ENCODE measurements at places on chromosomes 4 and X.

DNA sequence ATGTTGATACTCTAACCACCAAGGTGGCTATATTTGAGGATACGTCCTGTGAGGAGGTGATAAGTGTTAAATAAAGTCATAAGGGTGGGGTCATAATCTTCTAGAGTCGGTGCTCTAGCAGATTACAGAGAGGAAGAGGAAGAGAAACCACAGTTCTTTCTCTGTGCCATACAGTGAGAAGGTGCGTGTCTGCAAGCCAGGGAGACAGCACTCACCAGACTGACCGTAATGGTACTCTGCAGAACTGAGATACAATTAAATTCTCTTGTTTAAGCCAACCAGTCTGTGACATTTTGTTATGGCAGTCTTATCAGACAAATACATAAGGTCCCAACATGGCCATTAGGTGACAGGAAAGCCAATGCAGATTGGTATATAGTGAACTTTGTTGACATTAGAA is 480.9 kb upstream of the IGFBP7 start:
- no peaks in the 10 kb centered on the region for H3K36me3 ChIP-seq
- no peak overlapping the region for H3K4me3 ChIP-seq
- DNase-seq: no peak
- H3K27ac ChIP-seq: no peak overlapping the region

GRCh38 chrX:40177942-40178715 is 80.4 kb upstream of the BCOR start:
- H3K4me3 ChIP-seq: peak overlapping the region; percentile 79
- peaks cover 30% of the 10 kb centered on the region for H3K4me1 ChIP-seq
- peaks cover 21% of the 10 kb centered on the region for H3K36me3 ChIP-seq
- DNase-seq: peak; percentile 34
- peak overlapping the region; percentile 96 for H3K27ac ChIP-seq
- H3K27me3 ChIP-seq: peaks cover 66% of the 10 kb centered on the region

DNA sequence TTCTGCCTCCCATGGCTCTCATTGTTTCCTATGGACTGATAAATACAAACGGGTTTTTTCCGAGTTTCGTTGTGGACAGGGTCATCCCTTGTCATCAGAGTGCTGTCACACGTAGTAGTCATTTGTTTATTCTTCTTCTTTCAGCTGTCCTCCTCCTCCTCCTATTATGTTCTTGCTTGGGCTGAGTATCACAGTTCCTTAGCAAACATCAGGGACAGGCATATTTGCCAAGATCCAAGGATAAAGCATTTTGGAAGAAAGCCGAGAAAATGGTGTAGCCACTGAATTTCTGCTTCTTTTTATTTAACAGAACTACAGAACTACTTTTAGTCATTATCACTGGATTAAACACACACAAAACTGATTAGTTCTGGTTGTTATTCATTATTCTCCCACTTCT is 167.9 kb downstream of the MAML3 start:
- no peak overlapping the region for H3K27ac ChIP-seq
- peaks cover 16% of the 10 kb centered on the region for H3K4me1 ChIP-seq
- no peak overlapping the region for H3K4me3 ChIP-seq
- H3K36me3 ChIP-seq: no peaks in the 10 kb centered on the region

- DNase-seq: no peak
- no peaks in the 10 kb centered on the region for H3K4me1 ChIP-seq
- H3K36me3 ChIP-seq: peaks cover 25% of the 10 kb centered on the region
- H3K27me3 ChIP-seq: no peaks in the 10 kb centered on the region
- H3K27ac ChIP-seq: no peak overlapping the region
Observed at GRCh38 chr4:119537586-119537985, 91.0 kb downstream of the PDE5A start.

DNA sequence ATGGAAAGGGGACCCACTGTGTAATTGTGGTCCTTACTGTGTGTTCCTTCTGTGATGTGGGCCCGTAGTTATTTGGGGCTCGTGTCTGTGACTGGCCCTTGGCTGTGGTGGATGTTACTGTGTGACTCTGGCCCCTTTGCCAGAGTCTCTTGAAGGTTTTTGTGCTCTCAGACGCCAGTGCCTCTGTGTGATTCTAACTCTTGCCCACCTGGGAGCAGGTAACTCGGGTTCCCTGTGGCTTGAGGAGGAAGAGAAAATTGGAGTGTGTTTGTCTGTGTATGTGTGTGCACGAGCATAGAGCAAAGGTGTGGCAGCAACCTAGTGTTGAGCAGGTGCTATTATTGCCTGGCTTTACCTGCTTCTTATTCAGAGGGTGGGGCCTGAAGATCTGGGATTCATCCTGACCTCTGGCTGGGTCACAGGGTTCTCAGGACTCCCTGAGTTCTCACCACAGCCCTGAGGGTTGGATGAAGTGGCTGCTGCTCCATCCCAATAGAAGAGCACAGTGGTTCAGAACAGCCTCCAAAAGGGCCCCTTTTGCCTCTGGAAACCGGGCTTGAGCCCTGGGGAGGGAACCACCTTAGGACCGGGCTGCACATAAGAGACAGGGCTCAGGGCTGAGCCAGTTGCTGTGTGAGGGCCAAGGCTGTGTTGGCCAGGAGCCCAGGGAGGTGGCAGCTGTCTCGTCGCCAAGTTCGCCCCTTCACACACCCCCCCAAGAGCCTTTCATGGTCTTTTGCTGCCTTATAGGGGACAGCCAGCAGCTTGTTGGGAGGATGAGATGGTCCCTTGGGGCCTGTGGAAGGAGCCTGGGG is 1.3 kb downstream of the RBM10 start:
- peak overlapping the region; percentile 99 for H3K4me3 ChIP-seq
- H3K36me3 ChIP-seq: peaks cover 61% of the 10 kb centered on the region
- peak overlapping the region; percentile 100 for H3K27ac ChIP-seq
- H3K27me3 ChIP-seq: peaks cover 17% of the 10 kb centered on the region
- DNase-seq: no peak
- peaks cover 29% of the 10 kb centered on the region for H3K4me1 ChIP-seq

GRCh38 chr4:61994036-61994435 is 793.9 kb downstream of the ADGRL3 start:
- no peaks in the 10 kb centered on the region for H3K4me1 ChIP-seq
- H3K27me3 ChIP-seq: no peaks in the 10 kb centered on the region
- H3K36me3 ChIP-seq: no peaks in the 10 kb centered on the region
- no peak overlapping the region for H3K27ac ChIP-seq
- H3K4me3 ChIP-seq: no peak overlapping the region

DNA sequence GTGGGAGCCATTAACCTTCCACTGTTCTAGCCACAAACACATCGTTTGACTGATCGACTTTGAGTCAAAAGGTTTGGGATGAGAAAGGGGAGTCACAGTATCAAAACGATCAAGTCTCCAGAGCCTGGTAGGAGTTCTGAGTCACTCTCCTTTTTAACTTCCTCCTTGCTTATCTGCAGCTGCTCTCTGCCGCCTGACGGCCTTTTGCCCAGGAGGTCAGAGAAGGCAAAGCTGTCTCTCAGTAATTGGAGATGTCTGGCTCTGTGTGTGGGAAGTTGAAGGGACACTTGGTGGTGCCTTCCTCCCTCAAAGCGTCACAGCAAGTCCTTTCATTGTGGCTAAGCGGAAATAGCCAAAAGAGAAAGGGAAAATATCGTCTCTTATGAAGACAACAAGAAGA is 63.1 kb downstream of the ANOS1 start:
- DNase-seq: no peak

DNA sequence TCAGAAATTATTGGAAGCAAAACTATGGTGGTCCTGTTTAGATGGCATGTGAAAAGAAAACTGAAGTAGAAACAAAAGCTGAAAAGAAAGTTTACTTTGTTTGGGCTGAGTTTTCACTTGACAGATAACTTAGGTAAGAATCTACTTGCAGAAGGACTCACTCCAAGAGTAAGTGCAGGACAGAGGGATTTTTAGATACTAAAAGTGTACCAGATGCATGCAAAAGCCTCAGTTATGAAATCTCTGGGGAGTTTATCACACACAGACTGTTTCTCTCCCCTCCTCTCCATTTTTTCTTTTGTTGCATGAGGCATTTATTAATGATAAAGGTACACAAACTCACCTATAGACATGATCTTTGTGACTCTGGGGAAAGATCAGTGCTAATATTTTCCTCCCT is 127.5 kb upstream of the GIMD1 start:
- no peak overlapping the region for H3K4me3 ChIP-seq
- no peak overlapping the region for H3K27ac ChIP-seq

DNA sequence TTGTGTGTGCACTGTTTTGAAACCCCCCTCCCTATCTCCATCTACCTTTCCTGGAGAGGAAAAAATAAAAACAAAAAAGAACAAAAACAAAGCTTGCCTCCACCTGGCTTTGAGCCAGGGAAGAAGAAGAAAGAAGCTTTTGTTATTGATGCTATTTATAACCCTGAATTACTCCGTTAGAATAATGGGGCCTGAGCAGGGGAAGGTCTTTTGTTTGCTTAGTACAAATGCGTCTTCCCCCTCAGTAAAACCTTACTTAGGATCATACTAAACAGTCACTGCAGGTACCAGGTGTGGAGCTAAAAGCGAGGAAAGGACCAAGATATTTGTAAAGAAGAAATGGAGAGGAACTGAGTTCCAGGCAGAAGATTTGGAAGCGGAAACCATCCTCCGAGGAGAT is 352.1 kb downstream of the KCNIP4 start:
- H3K27ac ChIP-seq: no peak overlapping the region
- no peaks in the 10 kb centered on the region for H3K36me3 ChIP-seq
- no peak overlapping the region for H3K4me3 ChIP-seq
- no peak for DNase-seq

DNA sequence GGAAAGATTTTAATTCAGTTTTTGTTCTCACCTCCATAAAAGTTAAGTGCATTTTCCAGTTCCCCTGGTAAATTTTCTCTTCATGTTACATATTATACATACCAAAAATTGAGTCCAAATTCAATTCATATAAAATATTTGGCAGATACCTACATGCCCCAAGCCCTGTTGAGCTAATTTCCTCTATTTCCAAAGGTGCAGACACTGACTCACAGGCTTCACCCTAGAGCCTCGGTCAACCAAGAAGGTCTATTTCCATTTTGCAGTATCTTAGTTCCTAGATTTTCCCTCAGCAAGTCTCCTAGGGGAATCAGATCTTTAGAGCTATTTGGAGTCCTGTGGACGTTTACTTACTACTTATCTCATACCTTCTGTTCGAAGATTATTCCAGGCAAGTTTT is 174.4 kb downstream of the TSPAN5 start:
- H3K36me3 ChIP-seq: peaks cover 48% of the 10 kb centered on the region
- peak overlapping the region; percentile 100 for H3K27ac ChIP-seq
- H3K4me1 ChIP-seq: peaks cover 96% of the 10 kb centered on the region
- DNase-seq: no peak
- H3K27me3 ChIP-seq: no peaks in the 10 kb centered on the region

Data from activated T-cell treated with anti-CD3 and anti-CD28 coated beads, Interleukin-2, amount 50 U/mL, for 24 hours (primary cell).